ENCODE measurements at places on chromosomes 1 and 21.

- no peaks in the 10 kb centered on the region for H3K27me3 ChIP-seq
- no peaks in the 10 kb centered on the region for H3K4me1 ChIP-seq
- no peak within 1 kb of the TSS for H3K4me3 ChIP-seq
- H3K27ac ChIP-seq: no peak within 1 kb of the TSS
These were observed at the start of gene GJA8 for GRCh38 chr1:147902253-147902845. Gene GJA8, plus strand, starts transcription at chr1:147902795. Its CDS starts 5,161 bp downstream, at chr1:147907956.

GRCh38 chr21:33932731-33933130, 17.1 kb upstream of the ATP5PO start:
- H3K27ac ChIP-seq: peak overlapping the region; percentile 66
- H3K27me3 ChIP-seq: no peaks in the 10 kb centered on the region
- no peak for DNase-seq
- no peaks in the 10 kb centered on the region for H3K36me3 ChIP-seq

- no peaks in the 10 kb centered on the region for H3K4me1 ChIP-seq
- no peak for DNase-seq
- no peak overlapping the region for H3K4me3 ChIP-seq
- no peaks in the 10 kb centered on the region for H3K36me3 ChIP-seq
- no peak overlapping the region for H3K27ac ChIP-seq
These were observed 18.9 kb downstream of the SHISAL2A start for GRCh38 chr1:52651904-52652303.

- H3K27ac ChIP-seq: no peak overlapping the region
- DNase-seq: no peak
- H3K27me3 ChIP-seq: no peaks in the 10 kb centered on the region
- H3K36me3 ChIP-seq: no peaks in the 10 kb centered on the region
- H3K4me3 ChIP-seq: no peak overlapping the region
- no peaks in the 10 kb centered on the region for H3K4me1 ChIP-seq
These were observed 46.0 kb downstream of the RHOU start for GRCh38 chr1:228781161-228781808.

DNA sequence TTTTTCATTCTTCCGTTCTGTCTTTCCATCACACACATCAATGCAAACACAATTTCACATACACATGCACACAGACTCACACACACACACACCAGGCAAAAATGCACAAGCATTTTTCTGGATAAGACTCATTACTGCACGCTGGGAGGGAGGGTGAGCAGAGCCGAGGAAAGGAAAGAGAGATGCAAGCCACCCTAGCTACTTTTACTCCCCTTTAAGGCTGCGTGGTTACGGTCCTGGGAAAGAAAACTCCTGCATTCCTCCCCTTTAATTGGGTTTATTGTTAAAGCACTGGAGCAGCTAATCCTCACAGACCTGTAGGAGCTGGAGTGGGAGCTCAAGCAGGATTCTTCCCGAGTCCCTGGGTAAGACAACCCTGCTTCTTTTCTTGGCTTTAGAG, at the start of gene CAMK1G:
Gene CAMK1G (plus strand): TSS at position 307 of the 400 bp plus-strand sequence. CDS start 11,270 bp downstream, outside the sequence.
- no peak within 1 kb of the TSS for H3K4me3 ChIP-seq
- no peak for DNase-seq
- no peak within 1 kb of the TSS for H3K27ac ChIP-seq
- H3K27me3 ChIP-seq: no peaks in the 10 kb centered on the region
- no peaks in the 10 kb centered on the region for H3K36me3 ChIP-seq

DNA sequence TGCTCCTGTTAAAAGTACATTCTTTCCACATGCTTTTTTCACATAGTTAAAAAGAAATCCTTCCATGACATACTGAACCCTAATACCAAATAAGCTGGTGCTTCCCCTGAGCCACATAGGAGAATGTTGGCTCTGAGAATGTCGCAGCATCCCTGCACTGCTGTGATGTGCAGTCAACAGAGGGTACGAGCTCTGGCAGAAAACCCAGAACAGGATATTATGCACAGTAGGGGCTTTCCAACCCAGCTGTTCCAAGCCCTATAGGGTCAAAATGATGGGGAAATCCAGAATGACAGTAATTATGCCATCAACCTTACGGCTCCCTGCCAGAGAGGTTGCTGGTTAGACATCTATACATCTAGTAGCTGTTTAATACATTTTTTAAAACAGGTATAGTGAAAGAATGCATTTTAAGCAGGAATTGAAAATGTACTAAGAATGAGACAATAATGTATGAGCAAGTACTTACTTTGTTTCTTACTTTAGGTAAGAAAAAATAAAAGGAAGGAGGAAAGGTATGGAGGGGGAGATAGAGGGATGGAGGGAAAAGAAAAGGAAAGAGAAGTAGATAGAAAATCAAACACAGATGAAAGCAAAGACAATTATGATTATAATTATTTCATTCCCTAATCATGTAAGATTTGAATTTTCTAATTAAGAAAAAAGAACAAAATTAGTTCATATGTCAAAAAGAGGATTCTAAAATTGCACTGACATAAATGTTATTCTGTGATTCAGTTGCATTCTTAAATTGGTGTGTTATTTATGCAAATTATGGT, 126.0 kb downstream of the NR5A2 start:
- no peak overlapping the region for H3K4me3 ChIP-seq
- H3K4me1 ChIP-seq: no peaks in the 10 kb centered on the region
- H3K27ac ChIP-seq: no peak overlapping the region
- H3K27me3 ChIP-seq: no peaks in the 10 kb centered on the region
- no peaks in the 10 kb centered on the region for H3K36me3 ChIP-seq

DNA sequence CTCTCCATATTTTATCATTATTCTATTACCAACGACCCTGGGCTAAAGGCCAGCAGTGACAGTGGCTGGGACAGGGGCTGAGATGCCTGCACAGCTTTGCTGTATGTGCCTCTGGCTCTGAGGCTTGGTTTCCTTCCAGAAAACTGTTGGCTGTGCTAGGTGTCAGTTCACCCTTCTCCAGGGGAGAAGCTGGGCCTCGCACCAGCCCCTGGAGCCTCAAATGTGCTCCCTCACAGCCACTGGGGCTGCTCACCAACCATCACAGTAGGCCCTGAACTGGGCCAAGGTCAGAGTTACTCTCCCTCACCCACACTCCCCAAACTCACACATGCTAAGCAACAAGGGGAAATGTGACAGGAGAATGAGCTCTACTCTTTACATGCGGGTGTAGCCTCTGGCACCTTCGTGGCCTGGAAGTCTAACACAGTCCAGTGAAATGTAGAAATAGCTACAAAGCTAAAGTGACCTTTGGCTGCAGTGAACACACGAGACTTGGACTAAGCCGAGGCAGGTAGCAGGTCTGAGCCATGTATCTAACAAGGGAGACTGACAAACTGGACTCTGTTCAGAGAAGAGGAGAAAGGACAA, 4.7 kb upstream of the CD160 start:
- DNase-seq: no peak
- no peak overlapping the region for H3K4me3 ChIP-seq

DNA sequence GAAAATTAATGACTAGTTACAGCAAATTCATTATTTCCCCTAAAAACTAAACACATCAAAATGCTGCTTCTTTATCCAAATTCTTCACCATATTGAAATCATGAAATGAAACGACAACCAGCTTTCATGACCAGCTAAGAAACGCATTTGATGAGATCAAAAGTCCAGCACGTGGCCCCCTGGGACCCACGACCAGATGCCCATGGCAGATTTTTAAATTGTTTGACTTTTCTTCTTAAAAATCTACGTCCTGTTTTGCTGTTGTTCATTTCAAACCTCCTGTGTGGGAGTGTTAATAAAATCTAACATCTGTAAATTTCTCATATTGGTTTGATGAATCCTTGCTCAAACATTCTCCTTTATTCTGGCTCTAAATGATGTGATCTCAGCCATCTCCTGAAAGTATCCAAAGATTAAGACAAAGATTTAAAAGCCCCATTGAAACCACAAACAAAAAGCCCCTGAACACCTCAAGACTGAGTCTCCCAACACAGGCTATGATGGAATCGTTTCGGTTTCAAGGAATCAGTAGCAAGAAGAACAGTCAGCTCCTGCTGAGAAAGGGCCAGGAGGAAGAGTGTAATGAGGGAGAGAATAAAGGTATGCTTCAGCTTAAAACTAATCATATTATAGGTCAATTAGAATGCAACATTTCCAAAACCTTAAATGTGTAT, 523.6 kb downstream of the SMYD3 start:
- no peaks in the 10 kb centered on the region for H3K27me3 ChIP-seq
- H3K4me3 ChIP-seq: no peak overlapping the region
- no peaks in the 10 kb centered on the region for H3K36me3 ChIP-seq
- H3K27ac ChIP-seq: no peak overlapping the region
- no peak for DNase-seq

GRCh38 chr1:97074771-97075170, 353.2 kb downstream of the PTBP2 start:
- H3K36me3 ChIP-seq: no peaks in the 10 kb centered on the region
- H3K27me3 ChIP-seq: no peaks in the 10 kb centered on the region
- H3K4me1 ChIP-seq: peaks cover 3% of the 10 kb centered on the region
- H3K4me3 ChIP-seq: no peak overlapping the region

GRCh38 chr1:81852961-81853360, 52.2 kb downstream of the ADGRL2 start:
- no peaks in the 10 kb centered on the region for H3K4me1 ChIP-seq
- no peak overlapping the region for H3K4me3 ChIP-seq
- no peak for DNase-seq
- H3K36me3 ChIP-seq: no peaks in the 10 kb centered on the region
- no peak overlapping the region for H3K27ac ChIP-seq

GRCh38 chr1:27097484-27097917, 57.4 kb downstream of the SLC9A1 start:
- no peaks in the 10 kb centered on the region for H3K27me3 ChIP-seq
- H3K4me1 ChIP-seq: peaks cover 25% of the 10 kb centered on the region
- DNase-seq: peak; percentile 92
- peaks cover 15% of the 10 kb centered on the region for H3K36me3 ChIP-seq

- H3K36me3 ChIP-seq: peaks cover 5% of the 10 kb centered on the region
- no peak for DNase-seq
- no peak overlapping the region for H3K4me3 ChIP-seq
- no peaks in the 10 kb centered on the region for H3K27me3 ChIP-seq
- no peaks in the 10 kb centered on the region for H3K4me1 ChIP-seq
These were observed 107.7 kb downstream of the ITSN1 start for GRCh38 chr21:33750017-33750416.

All from sigmoid colon (tissue), 7 donors.